ENCODE measurements at places on chromosomes 1 and 21.

DNA sequence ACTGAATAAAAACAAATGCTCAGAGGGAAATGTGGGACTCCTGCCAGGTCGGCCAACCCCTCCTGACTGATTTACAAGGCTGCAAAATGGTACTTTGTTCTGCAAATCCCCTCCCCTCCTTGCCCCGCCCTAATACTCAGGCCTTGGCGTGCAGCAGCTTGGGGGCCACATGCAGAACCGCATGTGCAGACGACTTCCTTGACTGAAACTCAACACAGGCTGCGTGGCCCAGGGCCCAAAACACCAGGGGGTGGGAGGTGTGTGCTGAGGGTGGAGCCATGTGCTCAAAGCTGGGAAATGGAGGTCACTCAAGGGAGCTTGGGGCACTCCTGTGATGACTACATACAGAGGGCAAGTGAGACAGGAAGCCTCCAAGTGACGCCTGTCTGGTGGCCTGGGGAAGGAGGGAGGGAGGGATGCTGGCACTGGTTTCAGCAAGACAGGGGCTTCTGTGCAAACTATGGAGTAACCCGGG, 87.2 kb downstream of the MRPL37 start:
- DNase-seq: no peak

- DNase-seq: no peak
These were observed 101.3 kb downstream of the CRYAA start for GRCh38 chr21:43269957-43270705.

GRCh38 chr1:221994274-221994698, 252.4 kb upstream of the DUSP10 start:
- DNase-seq: peak; percentile 21

DNA sequence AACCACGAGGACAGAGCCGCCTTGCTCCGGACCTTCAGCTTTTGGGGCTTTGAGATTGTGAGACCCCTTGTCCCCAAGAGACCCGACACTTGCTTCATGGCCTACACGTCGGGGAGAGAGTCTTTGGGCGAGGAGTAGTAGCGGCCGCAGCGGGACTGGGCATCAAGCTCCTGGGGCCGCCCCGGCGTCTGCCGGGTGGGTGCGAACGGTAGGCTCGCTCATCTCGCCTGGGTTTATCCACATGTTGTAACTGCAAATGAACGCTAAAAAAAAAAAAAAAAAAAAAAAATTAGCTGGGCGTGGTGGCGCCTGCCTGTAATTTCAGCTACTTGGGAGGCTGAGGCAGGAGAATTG, 27.9 kb upstream of the RLF start:
- DNase-seq: no peak

DNA sequence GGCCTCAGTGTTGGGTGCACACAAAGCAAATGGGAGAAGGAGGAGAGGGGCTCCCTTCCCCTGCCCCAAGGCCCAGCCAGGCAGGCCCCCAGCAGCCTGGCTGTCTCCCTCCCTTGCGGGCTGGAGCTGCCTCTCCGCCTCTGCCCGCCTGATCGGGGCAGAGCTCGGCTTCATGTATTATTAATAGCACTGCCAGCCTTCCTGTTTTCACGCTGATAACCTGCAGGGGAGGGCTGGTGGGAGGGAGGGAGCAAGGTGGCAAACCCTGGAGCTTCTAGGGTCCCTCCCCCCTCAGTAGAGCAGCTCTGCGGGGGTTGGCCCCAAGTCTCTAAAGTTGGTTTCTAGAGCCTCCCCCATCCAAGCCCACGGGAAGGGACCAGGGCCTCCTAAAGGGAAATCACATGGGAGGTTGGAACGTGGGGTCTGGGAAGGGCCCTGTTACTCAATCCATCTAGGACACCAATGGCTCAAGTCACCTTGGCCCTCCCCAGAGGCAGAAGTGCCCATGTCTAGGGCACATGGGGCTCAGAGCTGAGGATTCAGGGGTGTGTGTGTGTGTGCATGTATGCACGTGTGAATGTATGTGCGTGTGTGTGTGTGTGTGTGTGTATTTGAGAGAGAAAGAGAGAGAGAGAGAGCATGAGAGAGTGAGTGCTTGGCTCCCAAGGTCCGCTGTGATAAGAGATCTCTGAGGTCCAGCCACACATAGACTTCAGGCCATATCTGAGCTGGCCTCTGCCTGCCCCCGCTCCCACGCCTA, 21.8 kb upstream of the POU3F1 start:
- no peak for DNase-seq

DNA sequence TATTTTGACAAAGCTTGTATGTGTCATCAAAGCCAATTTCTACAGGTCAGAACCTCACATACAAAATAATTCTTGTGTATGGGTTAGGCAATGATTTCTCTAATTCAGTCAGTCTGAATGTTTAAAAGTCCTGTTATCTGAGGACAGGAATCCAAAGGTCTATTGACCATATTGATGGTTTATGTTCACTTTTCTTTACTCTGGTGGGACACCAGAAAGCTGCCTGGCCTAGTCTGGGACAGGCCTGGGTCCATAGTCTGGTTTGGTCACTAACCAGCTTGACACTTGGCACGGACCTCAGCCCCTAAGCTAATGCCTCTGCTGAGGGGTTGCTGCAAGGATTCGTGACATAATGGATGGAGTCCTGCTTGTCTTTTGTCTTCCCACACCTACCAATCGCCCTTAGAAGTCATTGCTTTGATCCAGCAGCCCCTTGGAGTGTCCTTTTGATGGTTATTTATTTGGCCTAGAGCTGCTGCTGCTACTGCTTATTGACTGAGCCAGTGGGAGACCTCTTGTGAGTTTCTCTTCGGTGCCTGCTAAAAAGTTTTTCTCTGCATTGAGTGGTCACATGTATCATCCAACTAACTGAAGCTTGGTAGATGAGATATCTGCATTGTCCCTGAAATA, 15.7 kb downstream of the IFNAR2 start:
- DNase-seq: no peak

DNA sequence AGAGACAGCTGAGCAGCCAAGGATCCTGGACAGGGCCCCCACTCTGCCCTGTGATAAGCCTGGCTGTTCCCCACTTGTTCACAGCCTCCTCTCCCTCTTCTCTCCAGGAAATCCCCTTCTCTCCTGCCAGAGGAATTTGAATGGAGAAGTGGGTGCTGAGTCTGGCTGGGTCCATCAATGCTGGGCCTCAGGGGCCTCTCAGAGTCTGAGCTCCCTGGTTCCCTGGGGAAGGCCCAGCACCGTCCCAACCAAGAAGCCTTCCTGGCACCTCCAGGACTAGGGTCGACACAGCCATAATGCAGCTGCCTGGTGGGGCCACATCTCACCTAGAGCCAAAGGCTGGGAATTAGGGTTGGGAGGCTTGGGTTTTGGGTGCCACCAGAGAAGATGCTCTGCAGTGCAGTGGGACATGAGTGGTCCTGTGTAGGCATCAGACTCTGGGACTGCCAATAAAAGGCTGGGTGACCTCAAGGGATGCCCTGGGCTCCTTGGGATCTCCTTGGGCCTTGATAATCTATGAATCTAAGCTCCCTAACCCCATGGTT, 2.5 kb downstream of the MYBPH start:
- DNase-seq: no peak

DNA sequence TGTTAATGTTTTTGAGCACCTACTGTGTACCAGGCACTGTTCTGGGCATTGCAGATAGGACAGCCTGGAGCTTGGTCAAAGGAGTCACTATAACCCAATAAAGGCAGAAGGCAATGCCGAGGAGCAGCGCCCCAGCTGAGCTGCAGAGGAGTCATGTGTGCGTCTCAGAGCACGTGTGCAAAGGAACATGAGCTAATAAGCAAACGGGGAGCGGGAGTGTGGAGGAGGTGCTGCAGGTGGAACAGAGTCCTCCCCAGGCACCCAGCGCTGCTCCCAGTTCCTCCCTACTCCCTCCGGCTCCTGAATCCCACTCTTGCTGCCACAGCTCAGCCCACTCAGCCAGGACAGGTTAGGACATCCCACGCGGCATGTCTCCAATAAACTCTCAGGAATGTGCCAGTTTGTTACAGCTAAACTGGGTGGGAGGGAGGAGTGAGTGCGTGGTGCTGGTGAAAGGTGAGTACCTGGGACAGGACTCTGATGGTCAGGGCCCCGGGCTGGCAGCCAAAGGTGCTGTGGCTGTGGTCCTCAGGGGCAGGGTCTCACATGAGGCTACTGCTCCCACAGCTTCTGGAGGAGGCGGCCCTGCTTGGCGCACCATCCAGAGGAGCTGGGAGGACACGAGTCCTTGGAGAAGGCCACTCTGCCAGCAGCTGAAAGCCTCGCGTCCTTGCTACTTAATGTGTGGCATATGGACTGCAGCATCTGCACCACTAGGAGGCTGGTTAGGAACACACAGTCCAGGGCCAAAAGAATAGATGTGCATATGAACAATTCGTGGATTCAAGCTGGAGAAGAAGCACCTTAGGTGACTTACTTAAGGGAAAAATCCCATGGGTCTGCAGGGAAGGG, 52.3 kb downstream of the GRIK3 start:
- DNase-seq: no peak

DNA sequence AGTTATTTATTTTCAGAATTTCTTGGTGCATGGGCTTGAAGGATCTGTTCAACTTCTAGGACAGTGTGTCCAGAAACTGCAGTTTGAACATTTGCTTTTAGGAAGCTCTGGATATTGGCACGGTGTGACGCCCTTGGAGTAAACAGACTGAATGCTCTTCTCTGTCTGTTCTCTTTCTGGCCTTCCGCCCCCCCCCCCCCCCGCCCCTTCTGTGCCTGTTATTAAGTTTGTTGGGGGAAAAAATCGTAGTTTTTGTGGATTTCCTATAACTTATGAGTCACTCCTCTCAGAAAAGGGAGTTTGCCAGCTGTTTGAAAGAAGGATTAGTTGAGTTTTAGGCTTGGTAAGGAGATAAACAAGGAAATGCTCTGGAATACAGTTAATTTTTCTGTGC, 1.2 kb downstream of the KCTD3 start:
- DNase-seq: no peak

GRCh38 chr1:202192770-202193613, 607 bp upstream of the LGR6 start:
- DNase-seq: peak; percentile 11

- DNase-seq: no peak
These were observed 84.8 kb downstream of the NPHP4 start for GRCh38 chr1:5907386-5907785.

DNA sequence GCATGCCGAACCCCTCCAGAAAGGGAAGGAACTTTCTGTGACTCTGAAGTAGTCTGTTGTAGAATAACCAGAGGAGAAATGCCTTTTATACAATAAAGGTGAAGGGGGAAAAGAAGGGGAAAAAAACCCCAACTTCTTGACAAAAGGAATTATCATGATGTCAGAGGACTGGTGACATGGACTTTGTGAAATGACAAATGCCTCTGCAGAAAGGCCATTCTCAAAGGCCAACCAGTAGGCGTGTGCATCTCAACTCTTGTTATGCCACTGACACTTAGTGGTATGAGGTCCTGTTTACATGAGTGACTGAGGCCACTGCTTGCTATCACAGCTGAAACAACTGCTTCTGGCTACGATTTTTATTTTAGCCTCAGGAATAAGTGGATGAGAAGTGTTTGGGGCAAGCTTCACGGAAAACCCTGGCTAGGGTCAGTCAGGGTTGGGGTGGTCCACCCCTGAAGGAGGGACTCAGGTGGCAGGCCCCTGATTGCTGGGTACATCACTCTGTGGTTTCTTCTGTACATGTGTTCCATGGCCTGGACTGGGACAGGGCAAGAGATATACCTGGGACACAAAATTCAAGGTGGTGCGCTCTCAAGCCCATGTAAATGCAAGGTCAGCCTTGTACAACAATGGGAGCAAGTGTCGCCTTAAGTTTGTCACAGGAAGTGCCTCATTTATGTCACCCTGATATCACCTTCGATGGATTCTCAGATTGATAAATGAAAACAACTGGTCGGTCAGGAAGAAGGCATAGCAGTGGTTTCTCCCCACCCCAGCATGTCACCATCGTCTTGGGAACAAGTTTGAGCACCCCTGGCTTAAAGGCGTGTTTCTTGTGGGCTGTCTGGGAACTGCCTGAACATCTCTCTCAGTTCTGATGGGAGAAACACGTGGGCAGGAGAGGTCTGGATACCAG, 12.4 kb downstream of the RUNX1 start:
- no peak for DNase-seq

DNA sequence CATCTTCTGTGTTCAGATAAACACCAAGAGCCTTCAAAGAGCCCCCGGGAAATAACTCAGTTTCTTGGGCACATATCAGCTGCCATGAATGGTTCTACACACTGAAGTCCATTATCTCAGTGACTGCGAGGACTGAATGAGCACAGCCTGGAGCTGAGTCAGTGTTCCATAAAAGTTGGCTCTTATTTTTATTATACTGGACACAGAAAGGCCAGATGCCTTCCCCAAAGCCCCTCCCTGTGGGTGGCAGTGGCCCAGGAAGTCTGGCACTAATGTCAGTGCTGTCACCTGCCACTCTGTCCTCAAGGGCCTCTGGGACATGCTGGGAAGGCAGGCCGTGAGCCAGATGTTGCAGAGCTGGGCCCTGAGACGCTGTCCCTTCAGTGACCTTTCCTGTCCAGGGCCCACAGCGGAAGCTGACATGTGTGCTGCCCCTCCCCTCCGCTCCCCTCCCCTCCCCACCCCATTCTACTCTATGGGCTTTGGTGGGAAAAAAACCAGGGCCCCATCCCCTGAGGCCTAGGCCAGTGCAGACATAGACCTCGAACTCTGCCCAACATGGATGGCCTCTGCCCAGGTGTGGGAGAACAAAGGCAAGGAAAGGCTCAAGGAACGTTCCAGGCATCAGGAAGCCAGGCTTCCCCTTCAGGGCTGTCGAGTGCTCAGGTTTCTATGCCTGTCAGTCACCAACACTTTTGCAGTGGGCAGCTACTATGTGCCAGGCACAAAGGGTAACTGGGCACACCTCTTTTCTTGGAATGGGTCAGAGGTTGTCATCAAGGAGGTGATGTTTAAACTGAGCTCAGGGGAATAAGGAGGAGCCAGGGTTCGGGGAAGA, 22.4 kb upstream of the NPPB start:
- DNase-seq: no peak

- DNase-seq: no peak
These were observed 8.2 kb downstream of the TBX15 start for GRCh38 chr1:118979754-118980575.

GRCh38 chr1:3932156-3932919, 32.3 kb upstream of the C1orf174 start:
- DNase-seq: no peak

DNA sequence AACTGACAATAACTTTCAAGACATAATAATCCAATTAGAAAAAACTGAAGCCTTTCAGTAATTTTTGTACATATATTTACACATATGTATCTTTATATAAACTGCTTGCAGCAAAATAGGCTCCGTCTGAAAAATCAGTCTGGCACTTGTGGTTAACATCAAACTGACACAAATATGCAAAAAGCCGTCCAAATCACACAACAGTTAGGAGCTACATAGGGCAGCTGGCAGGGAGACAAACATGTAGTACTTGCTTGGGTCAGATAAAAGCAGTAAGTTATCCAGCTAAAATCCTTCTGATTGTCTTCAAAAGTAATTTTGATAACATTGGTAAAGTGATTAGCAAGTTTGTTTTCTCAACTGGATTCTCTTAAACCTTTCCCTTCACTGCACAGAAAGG, 14.7 kb upstream of the GUCA2A start:
- DNase-seq: no peak

GRCh38 chr21:32917362-32918135, 108.2 kb upstream of the OLIG2 start:
- DNase-seq: no peak
